SK-N-DZ (cell line): ENCODE measurements at places on chromosomes 4 and X.

DNA sequence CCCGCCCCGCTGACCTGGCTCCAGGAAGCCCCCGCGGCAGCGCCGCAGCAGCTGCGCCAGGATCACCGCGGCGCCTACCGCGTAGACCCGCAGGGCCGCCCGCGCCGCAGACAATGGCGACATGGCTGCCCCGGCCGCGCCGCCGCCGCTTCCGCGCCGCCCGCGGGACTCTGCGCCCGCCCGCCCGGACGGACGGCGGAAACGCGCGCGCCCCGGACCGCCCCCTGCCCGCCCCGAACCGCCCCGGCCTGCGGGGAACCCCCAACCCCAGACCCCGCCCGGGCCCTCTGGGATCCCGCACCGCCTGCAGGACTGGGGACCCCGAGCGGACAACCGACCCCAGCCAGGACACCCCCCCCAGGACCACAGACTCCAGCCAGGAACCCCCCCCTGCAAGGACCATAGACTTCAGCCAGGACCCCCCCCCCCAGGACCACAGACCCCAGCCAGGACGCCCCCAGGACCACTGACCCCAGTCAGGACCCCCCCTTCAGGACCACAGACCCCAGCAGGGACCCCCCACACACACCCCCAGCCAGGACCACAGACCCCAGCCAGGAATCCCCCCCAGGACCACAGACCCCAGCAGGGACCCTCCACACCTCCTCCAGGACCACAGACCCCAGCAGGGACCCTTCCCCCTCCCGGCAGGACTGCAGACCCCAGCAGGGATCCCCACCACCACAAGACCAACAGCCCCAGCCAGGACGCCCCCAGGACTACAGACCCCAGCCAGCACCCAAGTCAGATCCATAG, at the start of the genes DHRSX and ZBED1:
TSS of gene DHRSX (minus strand) at position 174 of the 756 bp plus-strand sequence. CDS start at position 123, 51 bp downstream.
TSS of gene ZBED1 (minus strand) at position 174 of the 756 bp plus-strand sequence. CDS start 10,257 bp downstream, outside the sequence.
- no peak for DNase-seq

GRCh38 chrX:23228950-23229448, 105.7 kb upstream of the PTCHD1 start:
- DNase-seq = no peak

- no peak for DNase-seq
These were observed 8.3 kb upstream of the NAP1L5 start for GRCh38 chr4:88705805-88706492.

GRCh38 chrX:109826954-109827708, 94.1 kb upstream of the ACSL4 start:
- no peak for DNase-seq

DNA sequence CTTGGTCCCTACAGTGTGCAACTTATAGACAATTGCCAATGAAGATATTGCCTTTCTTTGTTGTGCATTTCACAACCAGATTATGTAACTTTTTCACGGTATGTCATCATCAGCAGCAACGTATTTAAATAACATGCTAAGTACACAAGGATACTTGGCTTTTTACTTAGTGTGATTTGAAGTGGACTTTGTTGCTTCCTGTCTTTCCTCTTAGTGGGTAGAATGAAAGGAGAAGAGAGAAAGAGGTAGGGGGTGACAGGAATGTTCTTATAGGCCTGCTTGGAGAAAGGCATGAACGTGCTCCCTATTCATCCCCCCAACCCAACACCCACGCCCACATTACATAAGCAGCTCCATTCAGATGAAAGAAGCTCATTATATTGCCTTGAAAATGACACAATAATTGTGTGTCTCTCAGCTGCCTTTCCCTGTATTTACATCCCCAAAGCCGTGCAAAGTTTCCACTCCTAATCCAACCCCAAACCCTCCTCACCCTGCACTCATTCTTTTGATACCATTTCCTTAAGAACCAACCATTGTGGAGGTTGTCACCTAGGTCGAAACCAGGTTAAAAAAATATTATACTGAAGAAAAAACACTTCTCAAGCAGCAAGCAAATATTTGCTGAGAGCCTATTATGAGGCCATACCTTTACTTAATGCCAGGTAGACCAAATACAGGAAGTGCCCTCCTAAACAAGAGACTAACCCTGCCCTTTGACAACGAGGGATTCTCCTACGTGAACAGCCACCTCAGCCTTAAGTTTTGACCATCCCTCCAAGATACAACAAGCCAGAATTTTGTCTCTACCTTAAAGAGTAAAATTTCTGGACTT, 25.2 kb upstream of the GK start:
- no peak for DNase-seq

DNA sequence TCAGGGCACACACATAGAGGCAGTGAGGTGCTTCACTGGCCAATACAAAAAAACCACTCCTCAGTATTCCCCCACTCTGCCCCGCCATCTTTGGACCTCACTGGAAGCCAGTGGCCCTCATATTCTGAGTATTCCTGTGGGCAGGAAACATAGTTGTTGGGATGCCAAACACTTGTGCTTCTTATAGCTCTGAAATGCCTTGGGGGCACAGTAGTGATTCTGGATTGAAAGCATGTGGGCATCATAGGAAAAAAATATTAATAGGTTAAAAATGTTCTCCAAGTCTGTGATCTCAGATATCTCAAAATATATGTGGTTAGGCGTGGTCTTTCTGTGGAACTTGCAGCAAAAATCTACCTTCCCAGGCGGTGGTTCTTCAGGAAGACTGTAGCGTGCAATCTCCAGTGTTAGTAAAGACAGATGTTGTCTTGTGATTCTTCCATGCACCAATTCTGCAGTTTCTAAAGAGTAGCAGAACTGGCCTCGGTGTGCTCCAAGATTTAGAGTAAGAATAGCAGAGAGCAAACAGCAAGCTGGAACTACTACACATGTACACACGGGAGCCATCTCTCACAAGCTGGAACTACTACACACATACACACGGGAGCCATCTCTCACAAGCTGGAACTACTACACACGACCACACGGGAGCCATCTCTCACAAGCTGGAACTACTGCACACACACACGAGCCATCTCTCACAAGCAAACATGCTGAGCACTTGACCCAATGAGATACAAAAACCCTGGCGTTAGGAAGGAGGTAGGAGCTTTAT, 8.0 kb upstream of the TENM3 start:
- no peak for DNase-seq

DNA sequence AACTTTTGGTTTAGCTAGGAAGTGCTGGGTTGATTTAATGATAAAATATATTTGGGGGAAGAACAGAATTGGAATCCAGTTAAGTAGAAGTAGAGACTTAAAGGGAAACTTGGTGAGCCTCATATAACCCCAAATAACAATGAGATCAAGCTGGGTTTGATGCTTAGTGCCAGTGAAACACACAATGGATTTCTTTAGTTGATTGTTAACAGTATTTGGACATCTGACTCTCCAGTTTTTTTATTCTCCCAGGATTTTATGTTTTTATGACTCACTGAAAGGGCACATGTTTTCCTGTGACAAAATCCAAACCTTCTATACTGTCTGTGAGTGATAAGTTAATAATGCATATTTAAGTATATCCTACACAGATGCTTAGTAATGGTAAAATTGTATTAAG, 2.7 kb upstream of the NEUROG2 start:
- DNase-seq = no peak

- DNase-seq = no peak
These were observed 516.6 kb downstream of the PPARGC1A start for GRCh38 chr4:23373261-23373660.

GRCh38 chr4:96543346-96543745, 703.5 kb downstream of the PDHA2 start:
- DNase-seq = no peak

DNA sequence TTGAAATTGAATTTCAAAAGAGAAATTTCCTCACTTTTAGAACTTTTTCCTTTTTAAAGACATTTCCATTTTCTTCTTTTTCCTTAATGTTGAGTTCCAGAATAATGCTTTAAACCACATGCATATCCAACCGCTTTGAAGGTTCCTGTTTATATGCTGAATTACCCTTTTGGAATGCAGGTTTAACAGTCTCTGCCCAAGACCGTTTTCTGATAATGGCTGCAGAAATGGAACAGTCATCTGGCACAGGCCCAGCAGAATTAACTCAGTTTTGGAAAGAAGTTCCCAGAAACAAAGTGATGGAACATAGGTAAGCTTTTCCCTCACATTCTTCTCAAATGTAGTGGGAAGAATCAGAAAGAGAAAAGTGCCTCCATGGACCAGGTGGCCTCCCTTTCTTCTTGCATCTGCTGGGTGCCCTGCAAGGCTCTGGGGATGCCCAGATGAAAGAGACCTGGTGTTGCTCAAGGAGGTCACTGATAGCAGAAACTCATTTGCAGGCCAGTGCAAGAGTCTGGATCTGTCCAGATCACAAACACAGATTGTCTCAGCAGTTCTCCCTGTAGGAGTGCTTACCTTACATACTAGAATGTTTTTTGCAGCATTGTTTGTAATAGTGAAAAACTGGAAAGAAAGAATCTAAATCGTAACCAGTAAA, 42.9 kb downstream of the MOSPD2 start:
- DNase-seq = peak; percentile 1

DNA sequence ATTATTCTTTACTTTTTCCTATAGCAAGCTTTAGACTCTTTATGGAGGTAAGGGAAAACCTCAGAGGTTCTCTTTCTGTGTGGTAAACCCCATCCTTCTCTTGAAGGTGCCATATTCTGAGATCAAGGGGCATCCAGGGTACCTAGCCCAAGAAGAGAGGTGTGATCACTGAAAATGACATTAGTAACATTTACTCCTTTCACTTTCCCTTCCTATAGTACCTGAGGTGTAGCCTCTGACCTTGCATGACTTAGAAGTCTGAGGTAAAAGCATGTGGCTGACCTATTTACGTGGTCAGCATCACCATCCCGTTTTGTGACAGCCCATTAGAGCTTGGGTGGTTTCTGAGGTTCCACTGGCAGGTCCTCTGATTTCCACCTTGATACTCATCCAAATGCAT, 25.7 kb downstream of the SGMS2 start:
- DNase-seq = no peak

GRCh38 chr4:73410916-73411730, 7.0 kb downstream of the ALB start:
- no peak for DNase-seq

GRCh38 chrX:16573781-16574180, 76.2 kb upstream of the S100G start:
- DNase-seq = no peak

DNA sequence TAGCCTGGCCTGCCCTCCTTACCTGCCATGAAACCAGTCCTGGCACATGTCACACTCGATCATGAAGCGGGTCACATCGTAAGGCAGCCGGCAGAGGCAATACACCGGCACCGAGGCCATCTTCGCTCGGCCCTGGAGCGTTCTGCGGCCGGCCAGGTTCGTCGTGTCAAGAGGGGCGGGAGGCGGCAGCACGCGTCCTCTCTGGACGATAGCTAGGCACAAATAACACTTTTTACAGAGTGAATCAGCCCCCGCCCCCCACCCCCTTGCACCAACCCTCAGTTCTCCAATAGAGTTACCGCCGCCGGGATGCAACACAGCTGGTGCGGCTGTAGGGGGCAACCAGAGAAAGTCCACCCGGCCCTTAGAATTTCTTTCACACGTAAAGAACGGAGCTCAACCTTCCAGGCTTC, 1.7 kb downstream of the PHF8 start:
- peak; percentile 48 for DNase-seq

GRCh38 chr4:57491388-57491787, 381.2 kb upstream of the IGFBP7 start:
- no peak for DNase-seq

- DNase-seq = no peak
These were observed 16.9 kb downstream of the CTAG1B start for GRCh38 chrX:154602226-154602625.

GRCh38 chr4:143711543-143712154, 11.2 kb upstream of the FREM3 start:
- DNase-seq = no peak

- no peak for DNase-seq
These were observed 16.2 kb upstream of the ATRX start for GRCh38 chrX:77802201-77802600.

GRCh38 chr4:163590103-163590502, 95.6 kb downstream of the TMA16 start:
- DNase-seq = no peak

DNA sequence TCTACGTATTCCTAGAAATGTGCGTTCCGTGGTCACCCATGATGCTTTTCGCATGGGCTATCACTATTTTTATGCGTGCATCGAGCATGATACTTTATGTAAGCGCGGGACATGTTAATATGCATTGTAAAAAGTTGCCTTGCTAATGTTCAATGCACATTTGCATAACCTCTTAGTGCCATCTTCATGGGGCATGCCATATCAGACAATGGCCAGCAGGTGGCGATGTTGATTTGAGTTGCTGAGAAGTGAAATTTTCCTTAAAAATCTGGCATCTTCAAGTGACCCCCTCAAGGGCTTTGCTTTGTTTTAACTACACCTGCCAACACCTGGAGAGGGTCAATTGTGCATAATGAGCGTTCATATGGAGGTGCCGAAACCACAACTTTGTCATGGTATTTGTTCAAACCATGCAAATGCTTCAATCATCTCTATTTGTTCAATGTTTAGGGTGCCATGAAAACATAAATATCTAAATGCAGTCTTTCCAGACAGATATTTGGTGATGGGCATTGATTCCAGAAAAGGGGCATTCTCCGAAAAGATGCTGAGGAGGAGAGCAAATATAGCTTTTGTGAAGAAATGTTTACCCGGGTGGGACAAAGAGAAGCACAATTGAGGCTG, 833.9 kb upstream of the PRKX start:
- DNase-seq = peak; percentile 31

DNA sequence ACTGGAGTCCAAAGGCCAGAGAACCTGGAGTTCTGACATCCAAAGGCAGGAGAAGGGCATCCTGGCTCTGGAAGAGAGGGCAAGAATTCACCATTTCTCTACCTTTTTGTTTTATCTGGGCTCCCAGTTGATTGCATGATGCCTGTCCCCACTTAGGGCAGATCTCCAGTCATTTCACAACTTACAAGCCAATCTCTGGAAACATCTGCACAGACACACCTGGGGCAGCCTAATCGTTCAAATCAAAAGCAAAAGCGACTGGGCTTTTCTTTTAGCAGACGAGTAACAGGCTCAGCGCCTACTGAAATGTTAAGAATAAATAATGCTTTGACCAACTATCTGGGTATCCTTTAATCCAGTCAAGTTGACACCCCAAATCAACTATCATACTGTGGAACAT, 136.0 kb upstream of the NPY2R start:
- no peak for DNase-seq

- no peak for DNase-seq
These were observed 108.7 kb upstream of the PAK3 start for GRCh38 chrX:110987292-110987691.

- no peak for DNase-seq
These were observed 42.8 kb upstream of the ANK2 start for GRCh38 chr4:113006632-113007031.

- no peak for DNase-seq
These were observed 14.3 kb downstream of the SPCS3 start for GRCh38 chr4:176334066-176334465.
